ENCODE measurements at places on chromosomes 6 and 20.

DNA sequence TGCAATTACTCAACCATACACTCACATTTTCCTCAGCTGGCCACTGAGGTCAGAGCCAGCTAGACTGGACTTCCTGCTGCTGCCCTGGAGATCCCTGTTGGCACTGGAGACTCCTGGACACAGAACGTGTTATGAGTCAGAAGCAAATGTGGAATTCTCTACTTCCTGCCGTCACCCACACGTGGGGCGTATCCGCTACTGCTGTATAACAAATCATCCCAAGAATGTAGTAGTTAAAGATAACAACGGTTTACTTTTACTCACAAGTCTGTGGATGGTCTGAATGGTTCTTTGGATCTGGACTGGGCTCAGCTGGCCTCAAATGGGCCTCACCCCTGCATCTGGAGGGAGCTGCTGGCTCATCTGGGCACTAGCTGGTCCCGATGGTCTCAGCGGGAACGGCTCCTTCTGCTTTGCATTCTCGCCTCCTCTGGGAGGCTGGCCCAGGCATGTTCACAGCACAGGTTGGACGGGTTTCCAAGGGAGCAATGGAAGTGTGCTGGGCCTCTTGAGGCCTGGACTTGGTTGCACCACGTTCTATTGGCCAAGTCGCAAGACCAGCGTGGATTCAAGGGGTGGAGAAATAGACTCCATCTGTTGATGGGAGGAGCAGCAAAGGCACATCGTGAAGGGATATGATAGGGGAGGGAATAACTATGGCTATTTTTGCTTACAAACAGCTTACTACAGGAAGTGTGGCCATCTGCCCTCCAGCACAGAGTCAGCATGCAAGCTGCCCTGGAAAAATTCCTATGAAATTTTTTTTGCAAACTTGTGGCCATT is 118.5 kb downstream of the SNX5 start:
- no peak for DNase-seq

DNA sequence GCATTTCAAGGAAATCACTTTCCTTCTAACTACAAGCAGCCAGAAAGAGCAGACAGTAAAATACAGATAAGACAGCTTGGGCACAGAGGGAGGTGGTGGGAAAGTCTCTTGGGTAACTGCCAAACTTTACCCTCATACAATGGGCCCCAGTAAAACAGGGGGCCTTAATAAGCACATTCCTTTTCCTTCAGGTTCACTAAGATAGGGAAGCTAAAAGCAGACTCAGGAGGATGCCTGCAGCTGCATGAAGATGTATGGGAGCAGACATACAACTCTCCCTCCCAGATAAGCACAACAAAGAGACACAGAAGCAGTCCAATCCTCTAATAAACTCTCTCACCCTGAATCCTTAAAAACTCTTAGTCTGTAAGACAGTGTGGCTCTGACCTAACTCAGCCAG is 49.0 kb downstream of the SIM1 start:
- no peak for DNase-seq

GRCh38 chr20:39638731-39639130 is 676.6 kb downstream of the DHX35 start:
- no peak for DNase-seq

- peak; percentile 60 for DNase-seq
These were observed 97.9 kb upstream of the NEDD9 start for GRCh38 chr6:11330413-11330760.

- no peak for DNase-seq
These were observed 4.6 kb upstream of the LSM14B start for GRCh38 chr20:62117658-62118057.

DNA sequence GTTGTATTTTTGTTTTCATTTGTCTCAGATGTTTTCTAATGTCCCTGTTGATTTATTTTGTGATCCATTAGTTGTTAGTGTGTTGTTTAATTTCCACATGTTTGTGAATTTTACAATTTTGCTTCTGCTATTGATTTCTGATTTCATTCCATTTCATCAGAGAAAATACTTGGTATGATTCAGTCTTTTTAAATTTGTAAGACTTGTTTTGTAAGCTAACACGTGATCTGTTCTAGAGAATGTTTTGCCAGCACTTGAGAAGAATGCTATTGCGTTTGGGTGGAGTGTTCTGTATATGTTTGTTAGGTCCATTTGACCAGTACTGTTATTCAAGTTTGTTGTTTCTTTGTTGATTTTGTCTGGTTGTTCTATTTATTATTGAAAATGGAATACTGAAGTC is 53.9 kb downstream of the KIZ start:
- no peak for DNase-seq

GRCh38 chr20:45527294-45527693 is 11.9 kb upstream of the SPINT3 start:
- no peak for DNase-seq

DNA sequence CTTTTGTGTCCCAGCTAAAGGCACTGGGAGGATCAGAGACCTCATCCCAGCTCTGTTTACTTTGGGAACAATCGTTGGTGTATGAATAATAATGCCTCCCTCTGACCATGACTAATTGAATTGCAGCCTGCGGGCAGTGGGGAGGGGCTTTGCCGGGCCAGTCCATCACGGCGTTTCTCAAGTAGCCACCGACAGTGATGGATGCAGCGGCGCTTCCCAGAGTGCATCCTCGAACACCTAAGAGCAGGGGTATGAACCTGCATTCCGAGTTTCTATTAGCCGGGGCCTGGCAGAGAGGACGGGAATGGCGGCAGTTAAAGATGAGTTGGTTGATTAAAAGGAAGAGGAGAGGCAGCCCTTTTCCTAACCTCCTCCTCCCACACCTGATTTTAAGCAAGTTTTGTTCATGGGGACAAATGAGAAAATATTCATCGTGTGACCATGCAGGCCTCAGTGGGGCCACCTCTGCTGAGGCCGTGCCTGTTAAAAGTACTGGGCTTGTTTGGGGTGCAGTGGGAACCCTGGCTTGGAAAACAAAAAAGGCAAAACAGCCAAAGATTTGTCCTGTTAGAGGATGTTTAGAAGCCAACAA is 154.1 kb downstream of the FOXA2 start:
- no peak for DNase-seq

- no peak for DNase-seq
These were observed 11.8 kb downstream of the GNAS start for GRCh38 chr20:58864346-58864745.

DNA sequence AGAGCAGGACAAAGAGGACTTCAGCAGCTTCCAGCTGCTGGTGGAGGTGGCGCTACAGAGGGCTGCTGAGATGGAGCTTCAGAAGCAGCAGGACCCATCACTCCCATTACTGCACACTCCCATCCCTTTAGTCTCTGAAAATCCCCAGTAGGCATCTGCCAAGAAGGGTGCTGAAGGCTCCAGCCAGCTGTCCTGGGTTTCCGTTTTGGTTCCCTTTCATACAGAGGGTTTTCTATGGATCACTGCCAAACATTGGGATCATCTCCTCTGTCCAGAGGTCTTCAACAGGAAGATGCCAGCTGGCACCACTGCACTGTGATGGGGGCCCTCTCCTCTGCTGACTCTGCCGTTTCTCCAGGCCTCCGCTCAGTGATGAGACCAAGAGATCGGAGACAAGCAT is 14.3 kb upstream of the RAB5IF start:
- no peak for DNase-seq
